Central memory CD8-positive, alpha-beta T cell (primary cell): ENCODE measurements at places on chromosomes 6 and 20.

DNA sequence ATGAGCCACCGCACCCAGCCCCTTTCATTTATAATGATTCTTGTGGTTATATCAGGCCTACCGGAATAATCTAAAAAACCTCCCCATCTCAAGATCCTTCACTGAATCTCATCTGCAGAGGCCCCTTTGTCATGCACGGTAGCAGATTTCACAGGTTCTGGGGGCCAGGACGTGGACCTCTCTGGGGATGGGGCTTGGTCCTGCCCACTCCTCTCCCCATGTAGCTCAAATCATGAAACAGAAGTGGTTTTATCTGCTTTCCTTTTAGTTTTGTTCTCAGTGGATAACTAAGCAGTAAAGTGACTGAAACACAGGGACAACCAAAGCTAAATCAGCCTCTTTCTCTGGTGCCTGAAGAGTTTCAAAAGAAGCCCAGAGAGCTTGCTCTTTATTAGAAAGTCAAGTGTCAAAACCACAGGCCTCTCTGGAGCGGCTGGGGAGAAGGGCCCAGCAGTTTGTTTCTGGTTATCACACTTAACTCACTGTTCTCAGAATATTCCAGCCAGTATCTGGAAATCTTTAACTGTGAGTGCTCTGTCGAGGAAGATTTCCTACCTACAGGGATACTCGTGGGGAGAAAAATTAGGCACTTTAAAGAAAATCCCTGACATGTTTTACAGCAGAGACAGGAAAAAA lies 60.6 kb upstream of the FAM184A start:
- H3K27me3 ChIP-seq, result peaks cover 15% of the 10 kb centered on the region
- no peak overlapping the region for H3K27ac ChIP-seq
- no peaks in the 10 kb centered on the region for H3K4me1 ChIP-seq
- H3K4me3 ChIP-seq, result no peak overlapping the region
- H3K36me3 ChIP-seq, result no peaks in the 10 kb centered on the region
- DNase-seq, result no peak

GRCh38 chr20:11912013-11912658 lies 5.6 kb upstream of the BTBD3 start:
- no peak for DNase-seq
- H3K36me3 ChIP-seq, result no peaks in the 10 kb centered on the region
- H3K4me1 ChIP-seq, result no peaks in the 10 kb centered on the region

- H3K27me3 ChIP-seq, result peaks cover 15% of the 10 kb centered on the region
- no peak for DNase-seq
- H3K27ac ChIP-seq, result no peak overlapping the region
- peaks cover 1% of the 10 kb centered on the region for H3K36me3 ChIP-seq
These were observed 1249.0 kb upstream of the CITED2 start for GRCh38 chr6:140623498-140623897.

GRCh38 chr6:110769923-110770322 lies 45.3 kb downstream of the CDK19 start:
- no peak overlapping the region for H3K27ac ChIP-seq
- H3K27me3 ChIP-seq, result no peaks in the 10 kb centered on the region
- no peak overlapping the region for H3K4me3 ChIP-seq
- H3K4me1 ChIP-seq, result no peaks in the 10 kb centered on the region
- peaks cover 3% of the 10 kb centered on the region for H3K36me3 ChIP-seq

GRCh38 chr6:107877968-107878367 lies 53.9 kb upstream of the SCML4 start:
- no peak overlapping the region for H3K27ac ChIP-seq
- H3K27me3 ChIP-seq, result no peaks in the 10 kb centered on the region
